Amygdala (tissue), 56 donors: ENCODE measurements at places on chromosomes 1 and 21.
A peak's percentile ranks its signal among the peaks of the same experiment; 100 is the strongest.

GRCh38 chr1:34701326-34702060 lies 53.4 kb upstream of the GJB5 start:
- no peak for DNase-seq

DNA sequence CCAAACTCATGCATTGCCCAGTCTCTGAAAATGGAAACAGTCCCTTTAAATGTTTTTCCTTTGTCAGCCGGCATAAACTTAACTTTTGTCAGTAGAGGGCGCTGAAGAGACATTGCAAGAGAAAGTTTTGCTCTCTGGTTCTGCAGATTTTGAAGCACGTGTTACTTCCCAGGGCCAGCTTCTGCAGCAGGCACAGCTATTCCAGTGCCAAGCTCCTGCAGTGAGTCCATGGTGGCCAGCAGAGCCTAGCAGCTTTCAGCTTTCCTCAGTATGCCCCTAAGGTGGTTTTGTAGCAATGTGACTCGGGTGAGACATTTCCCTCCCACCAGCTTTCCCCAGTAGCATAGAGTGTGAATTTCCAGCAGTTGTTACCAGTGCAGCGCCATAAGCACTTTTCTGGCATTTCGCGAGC lies 2.6 kb upstream of the IFI44L start:
- DNase-seq: peak; percentile 8

DNA sequence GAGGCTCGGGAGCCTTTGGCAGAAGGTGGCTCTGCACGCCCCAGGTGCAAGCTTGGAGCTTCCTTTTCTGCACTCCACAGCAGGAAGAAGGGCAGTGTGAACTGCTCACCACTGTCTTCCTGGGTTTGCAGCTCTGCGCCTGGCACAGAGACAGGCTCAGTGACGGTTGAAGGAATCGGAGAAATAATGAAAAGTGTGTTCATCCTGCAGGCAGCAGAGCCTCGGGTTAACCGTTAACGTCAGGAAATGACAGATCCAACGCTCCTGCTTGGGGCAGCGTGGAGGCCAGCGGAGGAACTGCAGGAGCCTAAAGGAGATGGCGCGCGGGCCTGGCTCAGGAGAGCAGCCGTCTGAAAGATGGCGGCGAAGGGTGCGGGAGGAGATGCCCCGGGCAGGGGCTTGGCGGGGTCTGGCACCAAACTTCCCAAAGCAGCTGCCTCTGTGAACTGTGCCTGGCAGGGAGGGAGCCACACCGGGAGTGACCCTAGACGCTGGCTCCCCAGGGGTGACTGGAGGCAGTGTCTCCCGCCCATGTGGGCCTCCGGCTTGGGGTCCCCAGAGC lies 10.9 kb upstream of the SAMD11 start:
- DNase-seq: no peak

GRCh38 chr1:219990782-219991510 lies 55.4 kb downstream of the EPRS1 start:
- DNase-seq: no peak

- no peak for DNase-seq
These were observed 31.0 kb downstream of the UCK2 start for GRCh38 chr1:165858364-165858823.

GRCh38 chr1:168719306-168720111 lies 9.5 kb downstream of the DPT start:
- no peak for DNase-seq

DNA sequence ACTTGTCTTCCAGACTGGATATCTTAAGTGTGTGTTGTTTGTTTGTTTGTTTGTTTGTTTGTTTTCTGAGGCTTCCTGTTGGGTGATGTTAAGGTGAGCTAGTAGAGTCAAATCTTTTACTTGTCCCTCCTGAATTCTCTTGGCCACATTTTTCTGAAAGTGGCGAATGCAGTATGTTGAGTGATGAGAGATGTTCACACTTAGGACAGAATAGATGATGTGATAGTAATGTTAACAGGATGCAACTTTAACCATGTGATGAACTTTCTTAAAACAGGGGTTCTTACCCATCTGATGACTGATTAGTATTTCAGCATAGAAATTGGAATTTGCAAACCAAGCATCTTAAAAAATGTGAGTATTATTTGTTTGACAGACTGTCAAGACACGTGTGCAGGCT lies 40.2 kb downstream of the LMO4 start:
- DNase-seq: no peak

- DNase-seq: no peak
These were observed 719 bp downstream of the SOD1 start for GRCh38 chr21:31660259-31660565.

DNA sequence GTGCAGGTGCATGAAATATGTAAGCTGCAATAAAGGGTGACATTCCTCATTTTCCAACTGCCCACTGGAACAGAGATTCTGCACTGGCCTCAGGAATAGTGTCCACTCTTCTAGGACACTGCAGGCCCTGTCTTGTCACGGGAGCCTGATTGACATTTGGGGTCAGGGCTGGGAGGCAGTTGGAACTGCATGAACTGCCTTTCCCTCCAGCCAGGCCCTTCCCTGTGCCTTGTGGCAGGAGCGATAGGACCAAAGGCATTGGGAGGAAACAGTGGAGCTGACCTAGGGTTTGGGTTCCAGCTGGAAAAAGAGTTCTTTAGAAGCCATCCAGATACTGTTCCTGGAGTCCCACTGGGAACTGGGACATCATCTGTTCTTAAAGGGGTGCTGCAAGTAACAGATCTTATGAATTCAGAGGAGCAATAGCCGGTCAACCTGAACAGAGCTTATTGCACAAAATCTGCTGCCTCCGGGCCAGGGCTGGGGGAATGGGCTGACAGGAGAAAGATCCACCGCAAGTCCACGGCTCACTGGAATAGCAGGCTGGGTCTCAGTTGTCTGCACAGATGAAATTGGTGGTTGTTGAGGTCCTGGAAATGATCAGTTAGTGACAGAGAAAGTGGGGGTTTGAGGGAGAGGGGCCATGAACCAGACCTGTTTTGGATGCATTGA lies 451.7 kb downstream of the CAMTA1 start:
- DNase-seq: no peak

GRCh38 chr1:186858923-186859322 lies 30.2 kb downstream of the PLA2G4A start:
- DNase-seq: no peak

- DNase-seq: no peak
These were observed 6.4 kb downstream of the HES4 start for GRCh38 chr1:993379-993995.

DNA sequence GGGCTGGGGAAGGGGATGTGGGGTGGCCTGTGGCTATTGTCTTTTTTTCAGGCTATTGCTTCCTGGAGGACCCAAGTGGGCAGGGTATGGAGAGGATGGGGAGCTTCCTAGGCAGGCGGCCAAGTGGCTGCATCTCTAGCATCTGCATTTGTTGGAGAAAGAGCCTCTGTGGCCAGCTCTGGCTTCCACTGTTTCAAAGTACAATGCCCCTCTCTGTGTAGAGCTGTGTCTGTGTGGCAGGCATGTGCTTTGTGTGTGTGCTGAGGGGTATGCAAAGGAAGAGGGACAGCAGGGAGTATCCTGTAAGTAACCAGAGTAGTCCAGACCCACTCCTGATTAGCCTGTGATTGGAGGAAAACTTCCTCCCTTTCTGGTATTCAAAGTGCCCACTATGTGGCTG lies 40.6 kb downstream of the KCNA2 start:
- DNase-seq: peak; percentile 48

GRCh38 chr1:151156515-151156819 lies at the start of gene TNFAIP8L2:
Gene TNFAIP8L2, plus strand, starts transcription at chr1:151156649. Its CDS starts 2,049 bp downstream, at chr1:151158698.
- DNase-seq: no peak

GRCh38 chr1:23895082-23895481 lies 18.1 kb downstream of the CNR2 start:
- DNase-seq: no peak

GRCh38 chr1:27003745-27004470 lies 8.7 kb downstream of the TENT5B start:
- DNase-seq: no peak

DNA sequence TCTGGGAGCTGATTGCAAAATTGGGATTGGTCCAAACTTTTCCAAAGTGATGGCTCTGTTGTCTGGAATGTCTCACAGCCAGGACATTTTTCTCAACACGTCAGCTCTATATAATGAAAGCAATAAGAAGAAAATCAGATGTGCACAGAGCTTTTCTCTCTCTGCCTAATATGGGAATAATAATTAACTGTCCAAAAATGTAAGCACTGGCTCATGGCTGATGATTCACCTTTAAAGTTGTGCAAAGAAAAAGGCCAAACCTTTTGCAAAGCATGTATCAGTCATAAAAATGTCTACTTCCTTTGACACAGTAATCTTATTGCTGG lies 30.4 kb downstream of the ZNF281 start:
- DNase-seq: no peak

GRCh38 chr1:82395440-82395839 lies 594.7 kb downstream of the ADGRL2 start:
- no peak for DNase-seq

- DNase-seq: no peak
These were observed 6.2 kb downstream of the SMIM1 start for GRCh38 chr1:3778590-3779264.

GRCh38 chr1:115911294-115911693 lies 65.0 kb upstream of the SLC22A15 start:
- DNase-seq: no peak

DNA sequence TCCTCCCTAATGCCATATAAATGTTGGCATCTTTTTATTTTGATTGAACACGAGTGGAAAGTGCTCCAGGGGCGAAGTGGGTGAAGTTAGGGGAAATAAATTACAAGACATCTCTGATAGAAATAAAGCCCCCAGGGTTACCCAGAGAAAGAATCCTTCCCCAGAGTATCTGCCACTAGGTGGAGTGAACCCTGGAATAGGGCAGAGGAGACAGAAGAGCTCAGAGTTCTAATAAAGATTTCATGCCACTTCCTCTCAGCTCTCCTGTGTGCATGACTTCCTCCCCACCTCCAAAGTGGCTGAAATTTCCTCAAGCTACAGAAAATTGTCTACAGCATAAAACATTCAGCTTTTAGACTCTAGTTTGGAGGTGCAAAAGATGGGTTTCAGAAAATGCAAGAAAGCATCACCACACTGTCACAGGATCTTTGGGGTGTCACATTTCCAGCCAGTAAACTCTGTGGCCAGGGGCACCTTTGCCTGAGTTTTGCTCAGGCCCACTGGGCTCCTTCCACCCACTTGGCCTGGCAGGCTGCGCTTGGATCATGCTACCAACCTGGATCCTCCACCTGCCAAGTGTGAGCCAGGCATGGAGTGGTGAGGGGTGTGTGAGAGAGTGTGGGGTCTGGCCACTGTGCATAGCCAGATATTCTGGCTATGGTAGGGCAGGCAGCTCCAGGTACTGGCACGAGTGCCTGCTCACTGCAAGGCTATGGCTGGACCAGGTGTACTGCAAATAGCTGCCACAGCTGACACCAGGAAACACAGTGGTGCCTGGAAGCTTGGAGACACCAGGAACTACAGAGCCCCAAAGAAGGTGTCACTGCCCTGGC lies 208.8 kb upstream of the USP25 start:
- no peak for DNase-seq

- DNase-seq: no peak
These were observed 31.1 kb upstream of the MTF1 start for GRCh38 chr1:37890378-37891014.

GRCh38 chr1:110040548-110040947 lies 6.1 kb downstream of the STRIP1 start:
- DNase-seq: no peak

DNA sequence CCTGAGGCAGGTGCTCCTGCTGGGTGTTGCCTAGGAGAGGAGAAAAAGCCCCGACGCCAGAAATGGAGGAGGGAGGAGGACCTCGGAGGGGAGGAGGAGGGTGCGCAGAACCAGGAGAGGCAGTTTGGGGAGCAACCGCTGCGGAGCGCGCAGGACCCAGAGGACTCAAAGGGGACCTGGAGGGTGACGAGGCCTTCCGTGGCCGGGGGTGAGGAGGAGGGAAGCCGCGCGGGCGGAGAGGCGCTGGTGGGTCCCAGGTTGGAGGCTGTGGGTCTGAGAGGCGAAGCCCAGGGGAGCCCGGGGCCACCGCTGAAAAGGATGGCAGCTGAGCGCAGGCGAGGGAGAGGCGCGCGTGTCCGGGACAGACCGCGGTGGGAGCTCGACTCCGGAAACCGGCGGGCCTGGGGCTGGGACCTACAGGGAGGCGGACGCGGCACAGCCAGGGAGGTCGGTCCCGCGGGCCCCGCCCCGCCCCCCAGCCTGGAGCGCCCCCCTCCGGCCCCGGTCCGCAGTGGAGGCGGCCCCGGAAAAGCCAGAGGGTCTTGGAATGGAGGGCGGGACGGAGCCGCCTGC lies 15.1 kb downstream of the RNF223 start:
- no peak for DNase-seq

DNA sequence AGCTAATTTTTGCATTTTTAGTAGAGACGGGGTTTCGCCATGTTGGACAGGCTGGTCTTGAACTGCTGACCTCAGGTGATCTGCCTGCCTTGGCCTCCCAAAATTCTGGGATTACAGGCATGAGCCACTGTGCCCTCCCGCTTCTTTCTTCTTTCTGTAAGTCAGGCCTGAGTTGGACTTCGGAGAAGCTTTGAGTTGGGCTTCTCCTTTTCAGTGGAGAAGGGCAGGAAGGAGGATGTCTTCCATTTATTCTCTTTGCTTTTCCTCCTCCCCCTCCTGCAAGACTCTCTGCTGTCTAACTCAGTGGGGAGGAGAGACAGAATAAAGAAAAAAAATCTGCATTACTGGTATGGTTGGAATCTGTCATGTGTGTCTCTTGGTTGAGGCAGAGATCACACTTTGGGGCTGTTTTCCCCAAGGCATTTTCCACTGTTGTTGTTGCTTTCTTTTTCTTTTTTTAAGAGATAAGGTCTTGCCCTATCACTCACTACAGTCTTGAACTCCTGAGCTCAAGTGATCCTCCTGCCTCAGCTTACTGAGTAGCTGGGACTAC lies 13.2 kb upstream of the DEGS1 start:
- DNase-seq: no peak

- DNase-seq: no peak
These were observed 2.3 kb upstream of the MSTO1 start for GRCh38 chr1:155607708-155608107.

- no peak for DNase-seq
These were observed 29.1 kb downstream of the EIF2D start for GRCh38 chr1:206582971-206583706.

DNA sequence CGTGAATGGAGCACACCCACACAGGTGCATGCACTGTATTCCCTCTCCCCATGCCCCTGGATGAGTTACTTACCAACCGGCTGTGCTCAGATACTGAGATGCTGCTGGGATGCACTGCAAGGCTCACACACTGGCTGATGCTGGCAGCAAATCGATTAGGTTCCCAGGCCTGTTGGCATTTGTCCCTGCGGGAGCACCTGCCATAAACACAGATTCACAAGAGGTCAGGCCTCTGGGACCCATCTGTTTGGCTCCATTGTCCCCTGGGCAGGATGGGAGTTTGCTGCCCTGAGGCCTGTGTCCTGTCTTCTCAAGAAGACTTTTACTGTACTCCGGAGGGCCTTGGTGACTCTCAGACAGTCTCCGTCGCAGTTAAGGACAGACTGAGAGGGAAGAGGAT lies 145.4 kb downstream of the PLXNA2 start:
- no peak for DNase-seq
